SK-N-SH treated with all-trans-retinoic acid at 6 μM for 48 hours (cell line): ENCODE measurements at places on chromosomes 6 and 20.
A peak's percentile ranks its signal among the peaks of the same experiment; 100 is the strongest.

GRCh38 chr6:24064106-24064505 lies 61.9 kb upstream of the NRSN1 start:
- ATAC-seq: no peak

DNA sequence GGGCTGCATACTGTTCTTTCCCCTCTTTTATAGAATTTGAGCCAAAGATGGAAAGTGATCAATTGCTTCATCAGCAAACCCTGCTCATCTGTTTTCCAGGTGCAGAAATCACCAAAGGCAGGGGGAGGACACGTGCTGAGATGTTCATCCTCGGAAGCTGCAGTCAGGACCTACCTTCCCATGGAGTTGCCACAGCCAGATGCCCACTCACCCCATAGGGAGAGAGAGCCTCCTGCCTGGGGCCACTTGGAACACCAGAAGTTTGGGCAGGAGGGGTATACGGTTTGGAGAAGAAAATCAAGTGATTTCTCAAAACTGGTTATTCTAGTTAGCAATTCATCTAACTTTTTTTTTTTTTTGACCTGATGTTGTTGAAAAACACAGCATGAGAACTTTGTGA lies 5.3 kb upstream of the CST7 start:
- ATAC-seq: no peak

DNA sequence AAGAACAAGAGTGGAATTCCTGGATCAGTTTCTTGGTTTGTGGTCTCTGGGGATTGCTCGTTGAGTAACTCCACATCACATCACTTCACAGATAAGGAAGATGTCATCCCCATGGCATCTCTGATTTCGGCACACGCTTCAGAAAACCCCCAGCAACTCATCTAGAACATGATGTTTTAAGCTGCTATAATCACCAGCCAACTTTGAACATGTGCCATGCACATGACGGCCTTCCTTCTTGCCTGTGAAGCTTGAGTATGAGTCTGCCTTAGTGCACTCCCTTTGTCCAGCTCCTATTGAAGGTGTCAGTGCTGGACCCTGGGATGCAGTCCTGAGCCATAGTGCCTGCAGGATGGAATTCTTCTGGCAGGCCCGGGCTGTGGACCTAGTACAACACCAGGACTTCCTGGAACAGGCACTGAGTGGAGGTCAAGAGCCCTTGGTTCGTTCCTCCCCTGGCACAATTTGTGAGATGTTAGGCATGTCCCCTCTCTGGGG lies 231.5 kb upstream of the SUPT3H start:
- ATAC-seq: no peak

DNA sequence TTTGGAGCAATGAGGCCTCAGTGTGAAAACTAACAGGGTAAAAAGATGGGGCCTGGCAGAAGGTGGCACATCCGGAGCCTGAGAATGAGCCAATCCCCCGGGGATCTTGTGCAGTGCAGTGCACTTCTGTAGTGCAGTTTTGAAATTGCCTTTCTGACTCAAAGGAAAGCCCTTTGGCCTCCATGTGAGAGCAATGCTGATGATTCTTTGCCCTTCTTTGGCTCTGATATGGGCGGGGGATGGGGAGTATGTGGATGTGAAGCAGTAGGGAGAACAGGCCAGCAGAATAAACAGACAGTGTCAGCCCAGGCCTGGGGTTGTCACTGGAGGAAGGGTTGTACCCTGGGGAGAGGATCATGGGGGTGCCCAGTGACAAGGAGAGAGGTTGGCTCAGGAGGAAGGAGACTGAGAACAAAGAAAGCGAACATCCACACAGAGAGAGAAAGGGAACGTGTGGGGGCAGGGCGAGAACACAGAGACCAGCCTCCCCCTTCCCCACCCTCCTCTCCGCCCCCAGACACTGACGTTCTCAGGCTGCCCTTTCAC lies 351.2 kb downstream of the CDC5L start:
- no peak for ATAC-seq

- no peak for ATAC-seq
These were observed 446.7 kb downstream of the BMP2 start for GRCh38 chr20:7214081-7214740.

GRCh38 chr6:11604836-11605506 lies 67.4 kb downstream of the TMEM170B start:
- no peak for ATAC-seq

GRCh38 chr20:10090588-10091166 lies 55.9 kb downstream of the ANKEF1 start:
- ATAC-seq: peak; percentile 94

DNA sequence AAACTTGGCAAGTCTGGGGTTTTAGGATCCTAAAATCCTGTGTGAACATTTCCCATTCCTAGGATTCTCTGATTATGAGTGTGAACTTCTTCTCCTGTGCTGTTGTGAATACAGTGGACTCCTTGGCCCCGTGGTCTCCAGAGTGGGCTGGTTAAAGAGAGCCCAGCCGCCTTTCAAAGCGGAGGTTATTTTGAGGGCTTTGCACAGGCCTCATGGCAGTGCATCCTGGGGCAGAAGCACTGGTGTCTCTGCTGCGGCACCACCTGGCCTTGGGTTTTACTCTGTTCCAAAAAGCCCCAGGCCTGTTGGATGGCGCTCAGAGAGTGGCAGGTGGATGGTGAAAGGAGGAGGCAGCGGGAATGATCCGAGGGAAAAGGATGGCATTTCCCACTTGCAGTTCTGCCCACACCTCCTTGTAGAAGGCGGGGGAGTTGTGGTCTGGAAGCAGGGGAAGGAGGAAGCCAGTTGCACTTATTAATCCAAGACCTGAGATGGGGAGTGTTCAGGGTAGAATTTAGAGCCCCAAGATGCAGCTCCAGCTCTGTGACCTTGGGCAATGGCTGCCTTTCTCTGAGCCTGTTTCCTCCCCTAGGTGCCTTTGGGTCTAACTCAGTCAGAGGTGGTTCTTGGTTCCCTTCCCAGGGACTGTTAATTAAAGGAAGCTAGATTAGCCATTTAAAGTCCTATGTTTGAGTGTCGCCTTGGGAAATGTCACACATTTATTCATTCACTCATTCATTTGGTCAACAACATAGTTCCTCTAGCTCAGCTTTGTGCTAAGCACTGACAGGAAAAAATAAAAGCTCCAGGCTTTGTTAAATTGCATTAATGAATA lies 22.4 kb downstream of the MMP24 start:
- ATAC-seq: no peak

- ATAC-seq: no peak
These were observed 29.1 kb downstream of the HLA-DPB1 start for GRCh38 chr6:33104887-33105286.

GRCh38 chr20:2156666-2157624 lies 55.3 kb downstream of the STK35 start:
- no peak for ATAC-seq

GRCh38 chr6:54758340-54758739 lies 88.2 kb upstream of the FAM83B start:
- ATAC-seq: no peak
